Femur (tissue), 1 donor: ENCODE measurements at places on chromosomes 1 and 21.

DNA sequence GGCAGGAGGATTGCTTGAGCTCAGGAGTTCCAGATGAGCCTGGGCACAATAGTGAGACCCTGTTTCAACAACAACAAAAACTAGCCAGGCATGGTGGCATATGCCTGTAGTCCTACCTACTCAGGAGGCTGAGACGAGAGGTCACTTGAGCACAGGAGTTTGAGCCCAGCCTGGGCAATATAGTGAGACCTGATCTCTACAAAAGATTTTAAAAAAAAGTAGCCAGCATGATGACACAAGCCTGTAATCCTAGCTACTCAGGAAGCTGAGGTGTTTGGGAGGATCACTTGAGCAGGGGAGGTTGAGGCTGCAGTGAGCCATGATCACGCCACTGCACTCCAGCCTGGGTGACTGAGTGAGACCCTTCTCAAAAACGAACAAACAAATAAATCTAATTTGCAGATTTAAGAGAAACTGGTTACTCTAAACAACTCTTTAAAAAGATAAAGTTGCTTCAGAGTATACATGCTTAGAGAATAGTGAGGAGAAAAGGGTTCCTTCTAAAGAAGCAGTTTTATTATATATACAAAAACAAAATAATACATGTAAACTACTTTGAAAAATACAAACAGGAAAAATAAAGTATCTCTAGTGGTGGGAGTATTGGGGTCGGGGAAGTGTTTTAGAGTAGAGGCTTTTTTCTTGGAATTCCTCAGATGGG, 88.4 kb downstream of the ADCY10 start:
- no peak for DNase-seq

DNA sequence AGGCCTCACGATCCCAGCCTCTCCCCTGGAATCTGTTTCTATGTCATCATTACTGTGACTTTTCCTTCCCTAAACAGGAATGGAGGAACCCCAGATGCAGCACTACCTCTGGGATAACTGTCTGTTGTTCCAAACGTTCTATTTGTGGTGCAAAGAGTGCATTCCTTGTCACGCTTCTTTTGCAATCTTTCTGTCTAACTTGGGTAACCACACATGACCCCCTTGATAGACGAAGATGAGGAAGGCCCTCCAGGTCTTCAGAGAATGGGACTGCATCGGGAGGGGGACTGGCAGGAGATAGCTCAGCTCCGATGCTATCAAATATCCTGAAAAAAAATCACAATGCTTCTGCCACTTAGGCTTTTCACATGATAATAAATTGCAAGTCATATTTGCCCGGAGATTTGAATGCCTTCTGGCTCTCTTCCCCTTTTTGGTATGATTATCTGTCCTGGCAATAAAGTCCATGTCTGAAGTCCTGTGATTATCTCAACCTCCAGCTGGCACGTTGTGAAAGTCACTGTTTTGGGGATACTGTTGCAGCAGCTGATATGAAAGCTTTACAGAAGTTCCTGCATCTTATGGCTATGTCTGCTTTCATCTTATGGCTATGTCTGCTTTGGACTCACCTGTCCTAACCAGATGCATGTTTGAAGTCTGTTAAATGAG, 148.7 kb upstream of the LMO4 start:
- DNase-seq: no peak

GRCh38 chr1:153790966-153791647, 15.9 kb downstream of the SLC27A3 start:
- DNase-seq: no peak

DNA sequence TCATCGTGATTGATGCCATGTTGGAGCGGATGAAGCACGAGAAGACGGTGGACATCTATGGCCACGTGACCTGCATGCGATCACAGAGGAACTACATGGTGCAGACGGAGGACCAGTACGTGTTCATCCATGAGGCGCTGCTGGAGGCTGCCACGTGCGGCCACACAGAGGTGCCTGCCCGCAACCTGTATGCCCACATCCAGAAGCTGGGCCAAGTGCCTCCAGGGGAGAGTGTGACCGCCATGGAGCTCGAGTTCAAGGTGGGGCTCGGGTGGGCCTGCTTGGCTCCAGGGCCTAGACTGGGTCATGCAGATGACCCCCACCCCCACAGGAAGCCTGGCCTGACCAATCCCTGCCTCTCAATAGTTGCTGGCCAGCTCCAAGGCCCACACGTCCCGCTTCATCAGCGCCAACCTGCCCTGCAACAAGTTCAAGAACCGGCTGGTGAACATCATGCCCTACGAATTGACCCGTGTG, 30.6 kb upstream of the KDM4A start:
- DNase-seq: no peak

- no peak for DNase-seq
Observed at GRCh38 chr1:16260814-16261213, 23.8 kb upstream of the CPLANE2 start.

DNA sequence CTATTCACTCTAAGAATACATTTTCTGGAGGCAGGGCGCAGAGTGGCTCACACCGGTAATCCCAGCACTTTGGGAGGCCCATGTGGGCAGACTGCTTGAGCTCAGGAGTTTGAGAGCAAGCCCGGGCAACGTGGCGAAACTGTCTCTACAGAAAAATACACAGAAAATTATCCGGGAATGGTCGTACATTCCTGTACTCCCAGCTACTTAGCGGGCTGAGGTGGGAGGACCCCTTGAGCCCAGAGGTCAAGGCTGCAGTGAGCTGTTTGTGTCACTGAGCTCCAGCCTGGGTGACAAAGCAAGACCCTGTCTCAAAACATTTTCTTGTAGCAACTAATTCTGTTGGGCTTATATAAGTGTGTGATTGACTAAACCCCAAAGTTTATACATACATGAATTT, 30.5 kb downstream of the GPR161 start:
- no peak for DNase-seq
